ENCODE measurements at places on chromosomes 6 and 20.

DNA sequence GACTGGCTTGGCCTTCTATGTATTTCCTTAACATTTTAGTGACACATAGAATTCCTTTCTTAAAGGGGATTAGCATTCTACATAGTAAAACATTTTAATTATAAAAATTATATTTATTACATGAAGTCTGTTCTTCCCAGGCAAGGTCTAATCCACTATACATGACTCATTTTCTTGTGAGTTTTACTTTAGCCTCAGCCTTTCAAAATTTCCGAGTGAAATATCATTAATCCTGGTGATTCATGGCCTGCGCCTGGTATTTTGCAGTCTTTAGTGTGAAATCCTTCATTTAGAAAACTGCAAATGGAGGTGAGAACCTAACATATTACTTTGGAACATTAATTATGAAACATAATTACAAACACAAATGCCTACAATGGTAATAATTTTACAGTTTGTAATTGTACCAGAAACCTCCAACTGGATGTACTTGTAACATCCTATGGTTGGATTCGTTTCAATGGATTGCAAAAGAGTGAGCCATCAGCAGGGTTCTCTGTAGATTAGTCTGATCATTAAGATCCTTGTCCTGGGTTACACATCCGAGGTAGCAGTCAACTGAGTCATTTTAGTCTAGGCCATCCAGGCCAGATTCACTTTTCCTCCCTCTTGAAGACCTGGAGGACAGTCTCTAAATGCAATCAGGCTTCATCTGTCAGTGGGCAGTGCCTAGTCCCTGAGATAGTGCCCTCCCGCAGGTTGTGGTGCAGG lies 272.0 kb downstream of the PACRG start:
- DNase-seq: no peak

DNA sequence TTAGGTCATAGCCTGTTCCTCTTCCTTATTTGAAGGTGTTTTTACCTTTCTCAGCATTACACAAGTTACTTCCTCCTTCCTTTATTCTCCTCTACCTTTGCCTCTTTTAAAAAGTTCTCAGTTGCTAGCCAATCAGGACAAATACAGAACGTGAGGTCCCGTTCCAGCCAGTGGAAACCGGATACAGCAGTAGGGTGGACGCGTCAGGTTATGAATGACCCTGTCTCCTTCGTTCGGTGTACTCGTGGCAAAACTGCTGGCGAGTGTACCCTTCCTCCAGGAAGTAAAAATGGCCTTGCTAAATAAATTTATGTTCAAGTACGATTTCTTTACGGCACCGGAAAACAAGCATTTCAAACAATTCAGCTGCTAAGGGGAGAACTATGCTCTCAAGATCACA lies 77.0 kb upstream of the MLN start:
- DNase-seq: no peak

DNA sequence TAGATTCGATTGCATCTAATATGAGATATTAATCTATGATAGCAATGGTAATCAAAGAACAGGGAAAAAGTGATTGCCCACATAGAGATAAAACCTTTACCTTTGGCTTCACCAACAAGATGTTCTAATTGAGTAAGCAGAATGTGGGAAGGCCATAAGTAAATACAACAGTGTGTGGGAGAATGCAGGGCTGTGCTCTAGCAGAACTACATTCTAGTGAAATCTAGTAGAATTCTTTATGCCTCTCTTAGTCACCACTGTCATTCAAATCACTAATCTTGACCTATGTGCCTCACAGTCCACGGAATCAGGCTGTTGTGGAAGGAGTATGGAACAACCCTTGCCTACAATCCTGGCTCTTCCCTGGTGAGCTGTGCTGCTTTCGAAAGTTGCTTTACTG lies 30.4 kb upstream of the MCM9 start:
- DNase-seq: no peak

GRCh38 chr6:158011478-158011920 lies 29.8 kb downstream of the SYNJ2 start:
- no peak for DNase-seq

DNA sequence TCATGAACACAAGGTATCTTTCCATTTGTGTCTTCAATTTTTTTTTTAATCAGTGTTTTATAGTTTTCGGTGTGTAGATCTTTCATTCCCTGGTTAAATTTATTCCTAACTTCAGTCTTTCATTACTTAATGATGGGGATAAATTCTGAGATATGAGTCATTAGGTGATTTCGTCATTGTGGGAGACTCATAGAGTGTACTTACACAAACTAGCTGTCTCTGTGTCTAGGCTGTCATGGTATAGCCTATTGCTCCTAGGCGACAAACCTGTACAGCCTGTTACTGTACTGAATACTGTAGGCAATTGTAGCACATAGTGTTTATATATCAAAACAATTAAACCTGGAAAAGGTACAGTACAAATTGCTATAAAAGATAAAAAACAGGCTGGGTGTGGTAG lies 42.1 kb downstream of the SMAP1 start:
- no peak for DNase-seq

GRCh38 chr20:61968036-61968810 lies 97.5 kb downstream of the TAF4 start:
- DNase-seq: no peak

- no peak for DNase-seq
Observed at GRCh38 chr6:14739827-14740226, 506.0 kb upstream of the JARID2 start.

DNA sequence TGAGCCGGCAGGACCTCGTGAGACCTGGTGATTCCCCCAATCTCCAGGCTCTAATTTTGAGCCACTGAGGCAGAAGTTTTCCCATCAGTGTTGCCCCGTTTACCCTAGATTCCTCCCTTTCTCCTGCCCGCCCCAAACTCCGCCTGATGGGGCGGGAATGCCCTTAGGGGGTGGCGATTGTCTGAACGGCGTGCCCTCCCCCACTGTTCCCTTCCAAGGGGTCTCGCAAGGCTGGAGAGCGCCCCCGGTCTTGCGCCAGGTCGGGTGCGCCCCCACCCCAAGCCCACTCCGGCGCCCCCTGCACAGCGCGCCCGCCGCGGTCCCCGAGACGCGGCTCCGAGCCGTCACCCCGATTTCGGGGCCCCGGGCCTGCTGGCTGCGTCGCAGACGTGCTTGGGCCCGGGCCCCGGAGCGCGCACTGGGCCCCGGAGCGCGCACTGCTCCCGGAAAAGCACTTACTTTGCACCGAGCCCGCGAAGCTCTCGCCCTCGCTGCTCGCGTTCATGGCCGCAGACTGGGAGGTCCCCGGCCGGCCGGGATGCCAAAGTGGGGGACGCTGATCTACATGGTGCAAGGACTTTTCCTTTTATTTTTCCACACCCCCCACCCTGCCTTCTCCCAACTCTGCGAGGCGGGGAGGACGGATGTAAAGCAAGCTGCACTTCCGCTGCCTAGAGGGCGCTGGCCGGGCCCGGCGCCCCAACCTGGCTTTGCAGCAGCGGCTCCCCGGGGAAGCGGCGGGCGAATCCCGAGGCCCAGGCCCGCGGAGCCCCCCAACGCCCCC lies at the start of gene ZFP64:
Gene ZFP64 (minus strand): TSS at position 648 of the 784 bp plus-strand sequence. CDS start 143 bp downstream, at position 505.
- DNase-seq: peak; percentile 96

GRCh38 chr6:143822584-143823024 lies 20.5 kb upstream of the LTV1 start:
- DNase-seq: no peak

- DNase-seq: no peak
Observed at GRCh38 chr6:159068904-159069578, 24.2 kb upstream of the TAGAP start.

DNA sequence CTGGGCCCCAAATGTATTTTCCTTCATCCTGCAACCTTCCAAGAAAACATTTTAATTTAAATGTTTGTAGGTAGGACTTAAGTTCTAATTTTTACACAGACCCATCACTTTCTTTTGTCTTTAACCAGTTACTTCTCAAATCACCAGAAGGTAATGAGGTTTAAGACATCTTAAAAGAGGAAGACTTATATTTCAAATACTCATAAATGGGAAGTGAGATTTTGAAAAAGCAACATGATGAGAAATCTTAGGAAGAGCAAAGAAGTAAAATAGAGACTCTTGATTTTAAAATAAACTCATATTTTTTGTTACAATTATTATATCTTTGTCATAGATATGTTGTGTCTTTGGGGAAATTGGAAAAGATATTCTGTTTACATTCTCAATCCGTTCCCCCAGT lies 82.3 kb downstream of the SYNE1 start:
- no peak for DNase-seq

DNA sequence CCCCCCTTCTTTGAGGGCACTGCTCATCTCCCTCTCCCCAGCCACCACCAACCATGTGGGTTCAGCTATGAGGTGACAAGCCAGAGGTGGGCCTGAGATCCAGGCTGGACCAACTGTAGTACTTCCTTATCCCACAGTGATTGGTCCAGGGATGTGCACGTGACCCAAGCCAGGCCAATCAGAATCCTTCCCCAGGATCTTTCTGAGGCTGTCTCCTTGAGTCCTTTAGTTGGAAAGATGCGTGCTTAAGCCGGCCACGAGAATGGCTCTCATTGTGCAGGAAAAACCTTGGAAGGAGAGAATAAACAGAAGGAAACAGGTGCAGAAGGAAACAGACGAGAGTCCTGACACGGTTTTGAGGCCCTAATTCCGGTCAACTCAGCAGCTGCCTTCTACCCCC lies 39.2 kb downstream of the ZC3H12D start:
- no peak for DNase-seq

DNA sequence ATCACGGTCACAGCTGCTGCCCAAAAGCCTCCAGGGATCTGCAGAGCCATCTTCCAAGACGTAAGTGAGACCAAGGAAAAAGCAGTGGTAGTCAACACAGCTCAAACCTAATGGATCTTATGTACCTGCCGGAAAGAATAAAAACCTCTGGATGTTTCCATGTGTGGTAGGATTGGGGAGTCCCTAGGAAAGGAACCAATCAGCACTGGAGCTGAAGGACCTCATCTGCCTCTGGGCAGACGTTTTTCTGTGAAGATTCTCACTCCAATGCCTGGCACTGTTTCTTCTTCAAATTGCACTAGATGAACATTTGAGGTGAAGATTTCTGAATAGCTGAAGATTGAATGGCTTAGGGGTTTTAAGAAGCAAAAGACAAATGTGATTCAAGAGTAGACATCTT lies at the start of gene HLA-DQB2:
Gene HLA-DQB2 (minus strand): TSS at position 112 of the 400 bp plus-strand sequence. CDS start 62 bp downstream, at position 50.
- peak; percentile 38 for DNase-seq

DNA sequence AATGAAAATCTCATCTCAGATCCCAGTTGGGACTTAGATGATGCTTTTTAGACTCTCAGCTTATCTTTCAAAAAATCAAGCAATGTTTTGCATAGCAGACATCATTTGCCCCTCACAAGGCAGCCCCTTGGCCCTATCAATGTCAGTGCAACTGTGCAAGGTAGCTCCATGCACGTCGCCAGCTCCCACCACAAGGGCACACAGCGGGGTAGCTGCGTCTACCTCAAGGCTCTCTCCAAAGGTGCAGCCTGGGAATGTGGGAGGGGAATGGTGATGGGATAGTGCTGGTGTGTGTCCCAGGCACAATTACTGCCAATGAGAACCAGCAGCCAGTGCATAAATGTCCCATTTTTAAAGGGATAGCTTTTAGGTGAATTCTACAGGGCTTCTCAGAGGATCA lies 137.5 kb upstream of the SYNDIG1 start:
- no peak for DNase-seq

DNA sequence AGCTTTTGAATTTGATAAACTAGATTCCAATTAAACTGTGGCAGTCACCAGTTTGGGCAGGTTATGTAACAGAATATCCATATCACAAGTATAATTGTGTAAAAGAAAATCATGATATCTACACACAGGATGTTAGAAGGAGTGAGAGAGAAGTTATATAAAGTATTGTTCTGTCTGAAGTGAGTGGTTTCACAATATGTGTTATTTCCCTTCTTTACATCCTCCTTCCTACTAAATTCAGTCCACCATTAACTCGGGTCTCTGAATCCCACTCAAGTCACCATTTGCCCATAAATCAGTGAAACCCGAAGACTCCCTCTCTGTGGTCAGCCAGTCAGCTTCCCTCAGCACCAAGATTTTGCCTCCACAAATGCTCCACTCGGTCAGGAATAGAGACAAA lies 796 bp downstream of the HLA-DQB1 start:
- DNase-seq: no peak

DNA sequence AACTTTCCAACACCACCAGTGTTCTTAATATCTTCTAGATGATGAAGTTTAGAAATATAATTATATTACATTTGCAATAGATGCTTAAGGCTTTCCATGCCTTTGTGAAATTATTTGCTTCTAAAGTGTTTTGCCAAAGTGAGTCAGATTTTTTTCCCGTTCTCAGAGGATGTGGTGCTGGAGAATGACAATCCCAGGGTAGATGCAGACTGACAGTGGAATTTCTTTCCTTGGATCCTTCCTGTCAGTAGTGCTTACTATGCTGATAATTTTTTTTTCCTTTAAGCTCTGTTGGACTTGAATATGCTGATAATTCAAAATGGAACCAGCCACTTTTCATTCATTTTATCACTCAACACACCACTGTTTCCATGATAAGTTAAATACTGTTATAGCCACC lies 59.9 kb upstream of the SOX4 start:
- DNase-seq: no peak

DNA sequence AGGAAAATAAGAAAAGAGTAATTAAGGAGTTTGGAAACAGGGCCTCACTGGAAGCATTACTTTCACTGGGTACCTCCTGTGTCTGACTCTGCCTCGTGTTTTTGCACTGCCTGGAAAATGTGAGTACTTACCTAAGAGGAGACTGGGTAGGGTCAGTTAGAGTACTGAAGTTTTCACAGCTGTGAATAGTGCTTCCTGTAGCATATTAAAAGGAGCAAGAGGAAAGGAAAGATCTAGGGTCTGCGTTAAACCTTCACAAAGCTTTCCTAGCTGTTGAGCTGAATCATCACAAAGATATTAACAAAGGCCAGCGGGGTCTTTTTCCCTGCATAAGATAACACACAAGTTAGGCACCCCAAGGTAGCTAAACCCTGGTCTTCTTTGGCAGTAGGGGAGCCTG lies 82.3 kb downstream of the MLIP start:
- no peak for DNase-seq

- DNase-seq: peak; percentile 24
Observed at GRCh38 chr6:147285087-147285855, 81.1 kb downstream of the STXBP5 start.

DNA sequence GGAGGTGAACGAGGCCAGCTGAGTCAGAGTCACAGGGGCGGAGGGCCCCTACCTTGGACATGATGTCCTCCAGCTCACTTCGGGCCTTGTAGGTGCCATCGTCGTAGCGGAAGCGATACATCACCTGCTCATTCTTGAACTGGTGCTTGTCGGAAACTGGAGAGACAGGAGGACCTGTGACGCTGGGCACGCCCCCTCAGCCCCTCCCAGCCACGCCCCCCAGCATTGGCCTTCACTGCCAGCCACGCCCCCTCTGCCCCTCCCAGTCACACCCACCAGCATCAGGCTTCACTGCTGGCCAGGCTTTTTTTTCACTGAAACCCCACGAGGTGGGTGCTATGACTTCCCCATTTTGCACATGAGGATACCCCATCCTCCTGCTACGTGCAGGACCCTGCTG lies 148.2 kb downstream of the PREX1 start:
- no peak for DNase-seq

DNA sequence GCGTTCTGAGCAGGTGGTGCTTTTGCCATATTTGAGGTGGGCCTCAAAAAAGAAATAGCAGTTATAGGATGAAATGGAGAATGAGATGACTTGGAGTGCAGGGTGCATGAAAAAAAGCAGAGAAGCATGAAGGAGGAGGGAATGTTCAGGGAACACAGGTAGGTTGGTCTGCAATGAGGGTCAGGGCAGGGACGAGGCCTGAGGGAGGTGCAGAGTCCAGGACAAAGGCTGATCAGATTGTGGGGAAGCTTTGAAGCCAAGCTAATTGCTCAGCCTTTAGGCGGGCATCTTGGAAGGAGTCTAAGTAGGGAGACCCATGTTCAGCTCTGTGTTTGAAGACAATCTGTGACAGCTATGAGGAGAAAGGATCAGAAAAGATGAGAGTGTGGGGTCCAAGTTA lies 12.0 kb downstream of the TRAM2 start:
- DNase-seq: no peak

GRCh38 chr6:78390066-78390465 lies 477.3 kb upstream of the IRAK1BP1 start:
- no peak for DNase-seq

All from spinal cord (tissue), 10 donors.